ENCODE measurements at places on chromosomes 7 and 10. TPM values are rescaled to one million over a fixed set of nuclear protein-coding genes. Genes with fewer than 3 reads are reported as not detected.

NCF1 gene
- total RNA-seq = 0.27 TPM

AGAP9 gene
- 7.4 TPM for total RNA-seq

GTPBP4 gene
- total RNA-seq = 111 TPM

SLC26A3 gene
- 0.54 TPM for total RNA-seq

- H3K27me3 ChIP-seq = no peaks in the 10 kb centered on the region
- DNase-seq = no peak
- H3K36me3 ChIP-seq = no peaks in the 10 kb centered on the region
- H3K27ac ChIP-seq = no peak overlapping the region
These were observed 52.3 kb downstream of the TACR2 start for GRCh38 chr10:69364232-69364940.

- H3K27ac ChIP-seq = no peak overlapping the region
- no peak for DNase-seq
- H3K27me3 ChIP-seq = no peaks in the 10 kb centered on the region
- H3K4me1 ChIP-seq = no peaks in the 10 kb centered on the region
- no peak overlapping the region for H3K4me3 ChIP-seq
- H3K36me3 ChIP-seq = peaks cover 19% of the 10 kb centered on the region
These were observed 59.9 kb downstream of the TNRC18 start for GRCh38 chr7:5363729-5364128.

DNA sequence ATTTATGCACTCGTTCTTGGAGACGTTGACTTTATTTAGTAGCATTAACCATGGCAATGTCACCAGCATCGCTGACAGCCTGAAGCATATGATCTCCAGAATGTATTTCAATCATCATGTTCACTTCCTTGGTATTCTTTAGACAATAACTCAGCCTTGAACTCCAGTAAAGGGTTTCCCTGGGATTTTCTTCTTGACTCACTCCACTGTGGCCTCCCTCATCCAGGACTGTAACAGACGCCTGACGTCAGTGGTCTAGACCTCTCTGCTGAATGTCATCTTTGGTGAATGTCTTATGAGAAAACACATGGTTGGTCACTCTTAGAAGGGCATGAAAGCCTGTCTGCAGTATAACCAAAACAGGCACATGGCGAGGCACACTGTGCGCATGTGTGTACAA lies 64.4 kb downstream of the EGFR start:
- H3K4me1 ChIP-seq = peaks cover 94% of the 10 kb centered on the region
- H3K4me3 ChIP-seq = no peak overlapping the region
- no peaks in the 10 kb centered on the region for H3K36me3 ChIP-seq
- H3K27ac ChIP-seq = no peak overlapping the region
- no peaks in the 10 kb centered on the region for H3K27me3 ChIP-seq
- no peak for DNase-seq

DNA sequence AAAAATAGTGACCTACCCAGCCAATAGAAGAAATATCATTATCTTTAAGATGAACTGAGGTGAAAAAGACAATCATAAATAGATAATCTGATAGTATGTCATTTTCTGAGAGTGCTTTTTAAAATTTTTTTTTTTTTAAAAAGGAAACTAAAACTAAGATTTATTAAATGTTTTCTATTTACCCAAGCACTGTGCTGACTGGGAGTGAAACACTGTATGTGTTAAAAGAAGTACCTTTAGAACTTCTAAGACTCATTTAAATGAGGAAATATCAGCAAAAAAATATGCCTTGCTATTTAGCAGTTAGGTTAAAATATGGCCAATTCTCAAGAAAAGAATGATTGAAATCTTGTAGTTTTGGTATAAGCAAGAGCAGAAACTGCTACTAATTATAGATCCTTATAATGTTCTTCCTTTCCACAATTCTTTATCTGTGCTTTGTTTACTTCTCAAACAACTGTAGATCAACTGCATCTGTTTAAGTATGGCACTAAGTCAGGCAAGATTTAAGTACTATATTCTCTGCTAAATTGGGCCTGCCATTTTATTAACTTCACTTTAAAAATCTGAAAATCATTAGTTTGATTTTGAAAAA lies 39.5 kb upstream of the WNT2 start:
- no peak for DNase-seq
- no peak overlapping the region for H3K27ac ChIP-seq
- no peaks in the 10 kb centered on the region for H3K4me1 ChIP-seq
- H3K27me3 ChIP-seq = no peaks in the 10 kb centered on the region
- H3K4me3 ChIP-seq = no peak overlapping the region
- H3K36me3 ChIP-seq = no peaks in the 10 kb centered on the region

DNA sequence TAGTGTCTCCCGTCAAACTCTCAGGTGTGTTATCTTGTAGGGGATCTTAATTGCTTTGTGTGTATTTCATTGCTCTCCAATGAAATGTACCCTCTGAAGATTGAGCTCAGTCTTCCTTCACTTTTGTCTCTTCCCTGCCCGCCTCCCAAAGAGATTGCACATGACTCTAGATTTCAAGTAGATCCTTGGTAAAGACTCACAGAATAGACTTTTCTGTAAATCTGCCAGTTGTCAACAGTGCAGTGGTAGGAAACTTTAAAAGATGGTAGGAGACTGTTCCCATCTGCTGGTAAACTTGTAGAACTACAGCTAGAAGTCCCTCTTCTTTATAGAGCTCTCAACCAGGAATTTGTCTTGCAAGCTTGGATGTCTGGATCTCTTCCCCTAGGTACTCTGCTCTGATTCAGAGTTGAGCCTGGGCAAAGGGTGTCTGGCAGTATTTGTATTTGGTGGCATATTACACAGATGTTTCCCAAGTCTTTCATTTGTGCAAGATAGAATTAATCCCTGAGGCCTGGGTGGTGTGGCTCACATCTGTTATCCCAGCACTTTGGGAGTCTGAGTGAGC lies 9.6 kb downstream of the CCL26 start:
- no peak overlapping the region for H3K4me3 ChIP-seq
- DNase-seq = peak; percentile 40
- H3K27me3 ChIP-seq = no peaks in the 10 kb centered on the region
- no peaks in the 10 kb centered on the region for H3K36me3 ChIP-seq
- no peaks in the 10 kb centered on the region for H3K4me1 ChIP-seq

DNA sequence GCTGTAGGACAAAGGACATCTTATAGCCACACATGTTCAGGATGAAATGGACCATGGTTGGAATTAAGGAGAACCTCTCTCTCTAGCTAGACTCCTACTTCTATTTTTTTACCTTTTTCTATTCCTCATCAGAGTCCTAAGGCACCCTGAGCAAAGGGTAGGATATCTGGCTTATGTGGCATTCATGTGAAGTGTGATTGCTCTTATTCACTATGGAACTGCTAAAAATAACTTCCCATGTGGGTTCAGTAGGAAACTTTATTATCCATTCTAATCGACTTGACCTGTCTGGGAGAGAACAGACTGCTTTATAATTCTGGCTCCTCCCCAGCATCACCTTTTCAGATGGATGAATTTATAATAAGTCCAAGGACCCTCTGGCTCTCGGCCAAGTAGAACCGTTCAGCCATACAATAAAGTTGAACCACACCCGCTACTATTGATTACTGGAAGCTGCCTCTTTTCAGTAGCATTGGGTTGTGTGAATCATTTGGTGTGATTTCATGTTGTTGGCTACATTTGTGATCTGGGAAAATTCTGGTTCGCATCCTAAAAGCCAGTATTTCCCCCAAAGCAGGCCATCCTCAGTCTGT lies 117.5 kb downstream of the NRF1 start:
- no peak overlapping the region for H3K27ac ChIP-seq
- DNase-seq = no peak
- no peaks in the 10 kb centered on the region for H3K4me1 ChIP-seq
- H3K4me3 ChIP-seq = no peak overlapping the region
- peaks cover 12% of the 10 kb centered on the region for H3K36me3 ChIP-seq

DNA sequence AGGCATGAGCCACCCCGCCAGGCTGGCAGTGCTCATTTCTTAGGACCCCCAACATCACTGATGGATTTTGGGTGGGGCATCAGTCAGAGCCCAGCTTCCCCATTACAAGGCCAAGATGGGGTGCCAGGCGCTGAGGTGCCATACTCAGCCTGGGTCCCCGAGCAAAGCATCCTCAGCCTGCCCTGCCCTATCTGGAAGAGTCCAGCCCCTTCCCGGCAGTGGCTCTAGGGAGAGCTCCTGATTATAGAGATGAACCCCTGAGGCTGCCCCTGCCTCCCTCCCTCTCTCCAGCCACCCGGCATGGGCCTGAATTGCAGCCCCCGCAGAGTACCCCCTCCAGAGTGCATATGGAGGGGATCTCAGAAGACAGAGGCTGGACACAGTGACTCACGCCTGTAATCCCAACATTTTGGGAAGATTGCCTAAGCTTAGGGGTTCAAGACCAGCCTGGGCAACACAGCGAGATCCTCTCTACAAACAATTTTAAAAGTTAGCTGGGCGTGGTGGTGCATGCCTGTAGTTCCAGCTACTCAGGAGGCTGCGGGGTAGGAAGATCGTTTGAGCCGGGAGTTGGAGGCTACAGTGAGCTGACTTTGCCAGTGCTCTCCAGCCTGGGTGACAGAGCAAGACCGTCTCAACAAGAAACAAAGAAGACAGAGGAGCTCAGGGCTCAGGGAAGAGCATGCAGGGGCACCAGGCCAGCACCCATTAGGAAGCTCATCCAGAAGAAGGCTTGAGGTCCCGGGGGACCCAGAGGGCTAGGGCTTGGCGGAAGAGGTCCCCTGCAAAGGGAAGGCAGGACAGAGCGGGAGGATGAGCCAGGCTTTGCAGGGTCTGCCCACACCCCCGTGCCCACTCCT lies 13.3 kb downstream of the LAT2 start:
- no peaks in the 10 kb centered on the region for H3K27me3 ChIP-seq
- no peak overlapping the region for H3K4me3 ChIP-seq
- DNase-seq = no peak
- H3K27ac ChIP-seq = no peak overlapping the region
- H3K36me3 ChIP-seq = no peaks in the 10 kb centered on the region
- H3K4me1 ChIP-seq = peaks cover 18% of the 10 kb centered on the region

DNA sequence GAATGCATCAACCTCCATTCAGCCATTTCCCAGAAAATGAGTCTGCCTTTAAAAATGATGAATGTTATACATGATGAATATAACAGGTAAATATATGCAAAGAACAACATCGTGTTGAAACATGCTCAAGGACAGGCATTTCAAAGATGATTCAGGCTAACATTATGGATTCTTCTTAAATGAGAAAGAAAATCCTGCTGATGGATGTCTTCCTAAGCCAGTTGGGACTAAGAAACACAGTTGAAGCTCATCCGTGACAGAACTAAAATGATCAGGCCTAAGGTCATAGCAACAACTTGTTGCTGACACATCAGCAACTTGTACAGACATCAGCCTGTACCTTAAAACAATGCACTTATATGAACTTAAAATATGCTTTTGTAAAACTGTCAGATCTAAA lies 267.9 kb downstream of the MAGI2 start:
- no peak for DNase-seq
- no peak overlapping the region for H3K27ac ChIP-seq
- no peaks in the 10 kb centered on the region for H3K36me3 ChIP-seq
- no peaks in the 10 kb centered on the region for H3K4me1 ChIP-seq

DNA sequence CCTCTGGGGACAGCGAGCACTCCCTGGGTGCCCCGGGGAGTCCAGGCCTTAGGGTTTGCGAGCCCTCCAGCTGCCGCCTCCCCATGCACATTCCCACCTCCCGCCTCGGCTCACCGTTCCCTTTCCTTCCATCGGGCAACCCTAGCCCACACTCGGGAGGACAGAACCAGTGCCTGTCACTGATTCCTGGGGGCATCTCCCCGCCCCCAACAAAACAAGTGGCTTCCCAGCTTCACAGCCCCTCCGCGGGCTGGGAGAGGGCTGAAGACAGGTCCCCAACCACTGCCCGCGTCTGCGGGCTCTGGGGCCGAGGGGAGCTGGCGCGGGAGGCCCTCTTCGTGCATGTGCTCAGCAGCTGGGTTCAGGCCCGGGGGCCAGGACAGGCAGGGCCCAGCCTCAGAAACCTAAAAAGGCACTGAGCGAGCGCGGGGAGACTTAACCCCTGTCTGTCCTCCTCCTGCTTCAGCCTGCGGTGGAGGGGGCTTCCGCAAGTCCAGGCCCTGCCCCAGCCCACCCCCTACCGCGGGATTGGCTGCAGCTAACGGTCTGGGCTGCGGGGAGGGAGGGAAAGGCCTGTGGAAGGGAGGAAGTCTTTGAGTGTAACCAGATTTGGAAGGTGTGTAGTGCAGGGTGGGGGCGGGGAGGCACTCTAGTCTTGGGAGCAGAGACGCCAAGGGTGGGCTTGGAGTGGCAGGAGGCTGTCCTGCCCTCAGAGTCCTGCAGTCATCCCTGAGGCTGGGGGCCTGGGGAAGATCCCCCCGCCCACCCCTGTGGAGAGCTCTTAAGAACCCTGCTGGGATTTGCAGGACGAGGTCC lies 1.2 kb downstream of the FLNC start:
- H3K36me3 ChIP-seq = 0 out of 2 replicates have a peak, but pooled peaks cover 3% of the 10 kb centered on the region
- H3K4me1 ChIP-seq = peaks cover 35% of the 10 kb centered on the region
- DNase-seq = no peak
- H3K4me3 ChIP-seq = peak overlapping the region; percentile 67

GRCh38 chr7:2468227-2468626 lies 8.0 kb downstream of the GRIFIN start:
- no peak overlapping the region for H3K27ac ChIP-seq
- no peaks in the 10 kb centered on the region for H3K27me3 ChIP-seq
- DNase-seq = no peak
- no peaks in the 10 kb centered on the region for H3K36me3 ChIP-seq
- H3K4me3 ChIP-seq = no peak overlapping the region

DNA sequence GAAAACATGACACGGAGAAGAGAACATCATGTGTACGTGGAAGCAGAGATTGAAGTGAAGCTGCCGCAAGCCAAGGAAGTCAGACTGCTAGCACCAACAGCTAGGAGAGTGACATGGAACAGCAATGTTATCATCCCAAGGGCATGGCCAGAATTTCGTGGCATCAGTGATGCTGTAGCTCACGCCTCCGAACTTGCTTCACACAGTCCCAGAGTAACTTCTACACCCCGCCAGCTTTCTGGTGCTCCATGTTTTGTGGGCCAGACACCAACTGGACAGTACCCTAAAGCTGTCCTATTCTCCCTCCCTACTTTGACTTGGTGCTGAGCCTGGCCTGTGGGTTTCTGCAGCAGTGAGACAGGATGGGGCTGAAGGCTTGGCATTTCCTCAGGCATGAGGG lies 33.0 kb upstream of the EMX2 start:
- H3K27me3 ChIP-seq = peaks cover 14% of the 10 kb centered on the region
- H3K4me3 ChIP-seq = no peak overlapping the region
- no peak overlapping the region for H3K27ac ChIP-seq
- H3K36me3 ChIP-seq = no peaks in the 10 kb centered on the region

- no peak overlapping the region for H3K4me3 ChIP-seq
- H3K27ac ChIP-seq = no peak overlapping the region
- no peak for DNase-seq
- no peaks in the 10 kb centered on the region for H3K27me3 ChIP-seq
These were observed 24.1 kb downstream of the HIPK2 start for GRCh38 chr7:139753693-139754111.

- no peaks in the 10 kb centered on the region for H3K36me3 ChIP-seq
- DNase-seq = no peak
- no peak overlapping the region for H3K27ac ChIP-seq
- H3K4me3 ChIP-seq = no peak overlapping the region
- H3K4me1 ChIP-seq = peaks cover 8% of the 10 kb centered on the region
These were observed 115.1 kb downstream of the CPED1 start for GRCh38 chr7:121103579-121103978.
